ENCODE measurements at places on chromosomes 16 and 17.

GRCh38 chr16:23244122-23244521 is 58.0 kb upstream of the SCNN1B start:
- DNase-seq, result no peak

- DNase-seq, result no peak
Measured at GRCh38 chr17:39237586-39237985, 11.8 kb upstream of the STAC2 start.

- no peak for DNase-seq
Measured at GRCh38 chr17:37090941-37091340, 142.2 kb downstream of the AATF start.

DNA sequence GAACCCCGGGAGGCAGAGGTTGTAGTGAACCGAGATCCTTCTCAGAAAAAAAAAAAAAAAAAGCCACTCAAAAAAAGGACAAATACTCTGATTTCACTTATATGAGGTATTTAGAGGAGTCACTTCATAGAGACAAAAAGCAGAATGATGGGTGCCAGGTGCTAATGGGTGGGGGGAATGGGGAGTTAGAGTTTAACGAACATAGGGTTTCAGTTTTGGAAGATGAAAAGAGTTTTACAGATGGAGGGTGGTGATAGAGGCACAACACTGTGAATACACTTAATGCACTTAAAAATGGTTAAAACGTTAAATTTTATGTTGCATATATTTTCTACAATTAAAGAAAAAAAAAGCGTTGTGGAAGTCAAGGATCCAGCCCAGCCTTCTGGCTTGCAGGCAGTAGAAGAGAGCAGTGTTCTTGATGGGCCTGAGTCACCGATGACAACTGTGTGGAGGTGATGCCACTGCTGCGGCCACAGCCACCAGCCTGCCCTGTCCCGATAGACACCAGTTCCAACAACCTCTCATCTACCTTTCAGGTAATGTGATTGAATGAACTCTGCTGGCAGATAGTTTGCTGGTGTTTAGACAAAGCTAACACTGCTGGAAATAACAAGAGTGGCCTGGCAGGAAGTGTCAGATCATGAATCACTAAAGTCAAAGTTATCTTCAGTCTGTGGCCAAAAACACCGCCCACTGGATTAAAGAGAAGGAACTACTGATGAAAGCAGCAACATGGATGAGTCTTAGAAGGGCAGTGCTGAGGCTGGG is 49.9 kb upstream of the COX10 start:
- DNase-seq, result no peak

DNA sequence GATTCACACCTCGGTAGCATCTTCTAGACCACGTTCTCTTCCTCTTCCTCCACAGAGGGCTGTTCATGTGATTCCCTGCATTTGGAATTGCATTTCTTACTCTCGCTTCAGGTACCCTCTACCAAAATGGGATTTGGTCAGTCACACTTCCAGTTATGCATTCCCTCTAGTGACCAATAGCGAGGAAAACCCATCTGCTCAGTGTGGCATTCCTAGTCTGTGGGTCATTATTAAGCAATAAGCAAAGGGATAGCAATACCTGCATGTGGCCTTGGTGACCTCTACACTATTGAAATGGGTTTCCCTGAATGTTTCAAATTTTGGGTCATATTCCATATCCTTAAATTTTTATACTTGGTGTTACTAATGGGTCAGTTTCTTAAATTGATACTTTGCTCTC is 401 bp upstream of the KRTAP4-5 start:
- DNase-seq, result no peak

DNA sequence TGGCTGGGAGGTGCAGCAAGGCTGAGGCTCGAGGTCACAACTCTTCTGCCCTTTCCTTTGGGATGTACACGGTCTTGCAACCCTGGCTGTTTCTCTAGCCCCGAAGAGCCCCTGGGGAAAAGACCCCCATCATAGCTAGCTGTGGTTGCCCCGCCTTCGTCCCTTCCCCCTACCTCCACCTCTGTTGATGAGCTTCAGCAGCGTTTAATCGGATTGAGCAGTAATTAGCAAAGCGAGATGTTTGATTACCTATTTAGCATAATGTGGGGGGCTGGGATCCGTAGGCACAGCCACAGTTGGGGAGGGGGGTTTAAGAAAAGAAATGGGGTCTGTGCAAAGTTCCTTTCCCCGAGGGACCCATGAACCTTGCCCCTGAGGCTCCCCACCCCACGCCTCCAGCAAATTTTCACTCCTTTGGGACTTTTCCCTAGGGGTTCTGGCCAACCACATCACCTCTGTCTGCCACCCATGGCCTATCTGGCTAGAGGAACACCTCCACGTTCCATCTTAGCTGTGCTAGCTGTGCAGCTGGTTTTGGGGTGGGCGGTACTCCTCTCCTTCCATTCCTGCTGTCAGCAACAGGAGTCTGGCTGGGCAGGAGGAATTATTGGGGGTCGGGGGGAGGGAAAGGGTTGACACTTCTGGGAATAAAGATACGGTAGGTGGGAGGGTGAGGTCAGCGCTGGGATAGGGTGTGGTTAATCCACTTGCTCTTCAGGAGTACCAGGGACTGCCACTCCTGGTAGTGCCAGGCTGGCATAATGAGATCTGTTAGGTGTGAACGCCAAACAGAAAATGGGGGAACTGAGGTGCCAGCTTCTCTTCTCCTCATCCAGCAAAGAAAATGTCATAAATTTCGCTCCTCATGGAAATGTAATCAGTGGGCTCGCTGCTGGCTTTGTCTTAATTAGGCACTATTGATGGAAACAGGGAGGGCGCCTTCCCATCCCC is 1.3 kb upstream of the DNAH2 start:
- no peak for DNase-seq

DNA sequence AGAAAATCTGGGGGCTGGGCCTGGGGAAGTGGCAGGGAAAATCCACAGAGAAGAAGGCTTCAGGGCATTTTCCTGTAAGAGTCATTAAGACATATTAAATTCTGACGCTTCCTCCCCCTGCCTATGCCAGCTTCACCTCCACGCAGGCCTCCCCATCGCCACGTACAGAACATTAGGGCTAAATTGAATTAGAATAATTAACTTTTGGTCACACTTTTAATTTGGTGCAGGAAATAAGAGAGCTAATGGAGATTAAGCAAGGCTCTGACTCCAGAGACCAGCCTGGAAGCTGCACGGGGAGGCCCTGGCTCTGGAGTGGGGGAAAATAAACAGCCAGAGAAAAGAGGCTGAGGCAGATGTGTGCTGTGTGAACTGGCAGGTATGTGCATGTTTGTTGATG is 148.0 kb downstream of the CCT6B start:
- DNase-seq, result no peak

- DNase-seq, result no peak
Measured at GRCh38 chr17:47288531-47289116, 35.0 kb downstream of the ITGB3 start.

- DNase-seq, result no peak
Measured at GRCh38 chr16:4679850-4680636, 13.3 kb upstream of the NUDT16L1 start.

DNA sequence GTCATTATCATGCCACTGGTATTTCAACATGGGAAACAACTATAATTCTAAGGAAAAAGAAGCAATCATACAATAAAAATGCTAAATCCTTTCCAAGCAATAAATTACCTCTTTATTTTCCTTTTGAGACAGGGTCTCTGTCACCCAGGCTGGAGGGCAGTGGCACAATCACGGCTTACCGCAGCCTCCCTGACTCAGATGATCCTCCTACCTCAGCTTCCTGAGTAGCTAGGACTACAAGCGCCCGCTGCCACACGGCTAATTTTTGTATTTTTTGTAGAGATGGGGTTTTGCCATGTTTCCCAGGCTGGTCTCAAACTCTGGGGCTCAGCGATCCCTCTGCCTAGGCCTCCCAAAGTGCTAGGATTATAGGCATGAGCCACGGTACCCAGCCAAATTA is 24.1 kb downstream of the CNOT1 start:
- no peak for DNase-seq

DNA sequence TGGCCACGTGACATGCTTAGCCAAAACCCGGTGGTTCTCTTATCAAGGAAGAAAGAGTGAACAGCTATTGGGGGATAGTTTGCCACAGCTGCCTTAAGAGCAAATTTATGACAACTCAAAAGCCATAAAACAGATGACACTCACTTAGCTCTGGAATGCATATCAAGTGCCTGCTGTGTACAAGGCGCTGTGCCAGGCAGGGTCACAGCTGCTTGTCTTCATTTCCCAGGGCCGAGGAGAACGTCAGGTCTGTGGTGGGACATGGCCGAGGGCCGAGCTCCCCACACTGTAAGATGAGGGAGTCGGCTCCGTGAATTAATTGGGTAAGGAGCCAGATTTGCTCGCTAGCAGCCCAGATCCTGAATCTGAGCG is 14.0 kb downstream of the EEF2K start:
- no peak for DNase-seq

DNA sequence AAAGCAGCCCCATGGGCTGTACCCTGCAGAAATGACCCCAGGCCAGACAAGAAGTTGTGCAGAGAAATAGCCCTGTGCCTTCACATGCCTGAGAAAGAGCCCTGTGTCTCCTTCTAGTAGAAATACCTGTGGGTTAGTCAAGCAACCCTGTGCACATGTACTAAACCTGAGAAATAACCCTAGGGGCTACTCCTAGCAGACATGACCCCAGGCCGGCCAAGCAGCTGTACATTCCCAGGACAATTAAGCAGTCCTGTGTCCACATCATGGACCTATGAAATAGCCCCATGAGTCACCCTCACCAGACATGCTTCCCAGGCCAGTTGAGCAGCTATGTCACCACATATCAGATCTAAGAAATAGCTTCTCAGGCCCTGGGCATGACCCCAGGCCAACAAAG is 519.7 kb upstream of the CA10 start:
- no peak for DNase-seq

DNA sequence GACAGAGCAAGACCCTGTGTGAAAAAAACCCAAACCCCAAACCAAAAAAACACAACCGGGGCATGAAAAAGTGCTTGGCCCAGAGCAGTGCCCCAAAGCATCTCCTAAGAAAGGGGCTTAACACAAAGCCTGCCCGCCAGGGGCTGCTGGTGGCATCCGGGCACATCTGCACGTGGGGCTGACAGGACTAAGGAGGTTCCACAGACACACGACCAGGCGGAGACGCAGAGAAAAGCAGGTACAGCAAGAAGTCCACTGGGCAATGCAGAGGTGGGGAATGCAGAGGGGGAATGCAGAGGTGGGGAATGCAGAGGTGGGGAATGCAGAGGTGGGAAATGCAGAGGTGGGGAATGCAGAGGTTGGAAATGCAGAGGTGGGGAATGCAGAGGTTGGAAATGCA is 109.2 kb downstream of the ZNF778 start:
- no peak for DNase-seq

DNA sequence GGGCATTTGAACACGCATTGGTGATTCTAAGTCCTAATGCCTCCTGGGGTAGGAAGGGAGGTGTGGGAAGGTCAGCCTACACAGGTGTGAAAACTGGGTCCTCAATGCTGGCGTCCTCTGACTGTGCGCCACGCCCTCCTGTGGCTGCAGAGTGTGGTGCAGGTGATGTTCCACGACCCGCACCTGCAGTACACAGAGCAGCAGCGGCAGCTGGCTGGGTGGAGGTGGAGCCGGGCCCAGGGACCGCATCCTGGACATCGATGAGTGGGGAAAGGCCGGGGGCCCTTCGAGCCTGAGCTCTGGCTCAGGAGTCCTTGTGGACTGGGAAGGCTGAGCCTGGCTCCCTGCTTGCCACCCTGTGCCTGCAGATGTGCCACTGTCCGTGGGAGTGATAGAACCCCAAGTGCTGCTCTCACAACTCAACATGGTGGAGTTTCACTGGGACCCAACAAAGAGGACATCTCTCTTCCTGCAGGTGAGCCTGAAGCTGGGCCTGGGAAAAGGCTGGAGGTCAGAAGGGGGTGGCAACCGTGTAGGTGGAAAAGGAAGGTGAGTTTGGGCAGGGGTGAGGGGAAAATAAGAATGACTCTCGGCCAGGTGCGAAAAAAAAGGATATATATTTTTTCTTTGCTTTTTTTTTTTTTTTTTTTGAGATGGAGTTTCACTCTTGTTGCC is 14.0 kb upstream of the STAC2 start:
- peak; percentile 31 for DNase-seq

- DNase-seq, result no peak
Measured at GRCh38 chr17:58317421-58318064, 11.1 kb downstream of the TSPOAP1 start.

DNA sequence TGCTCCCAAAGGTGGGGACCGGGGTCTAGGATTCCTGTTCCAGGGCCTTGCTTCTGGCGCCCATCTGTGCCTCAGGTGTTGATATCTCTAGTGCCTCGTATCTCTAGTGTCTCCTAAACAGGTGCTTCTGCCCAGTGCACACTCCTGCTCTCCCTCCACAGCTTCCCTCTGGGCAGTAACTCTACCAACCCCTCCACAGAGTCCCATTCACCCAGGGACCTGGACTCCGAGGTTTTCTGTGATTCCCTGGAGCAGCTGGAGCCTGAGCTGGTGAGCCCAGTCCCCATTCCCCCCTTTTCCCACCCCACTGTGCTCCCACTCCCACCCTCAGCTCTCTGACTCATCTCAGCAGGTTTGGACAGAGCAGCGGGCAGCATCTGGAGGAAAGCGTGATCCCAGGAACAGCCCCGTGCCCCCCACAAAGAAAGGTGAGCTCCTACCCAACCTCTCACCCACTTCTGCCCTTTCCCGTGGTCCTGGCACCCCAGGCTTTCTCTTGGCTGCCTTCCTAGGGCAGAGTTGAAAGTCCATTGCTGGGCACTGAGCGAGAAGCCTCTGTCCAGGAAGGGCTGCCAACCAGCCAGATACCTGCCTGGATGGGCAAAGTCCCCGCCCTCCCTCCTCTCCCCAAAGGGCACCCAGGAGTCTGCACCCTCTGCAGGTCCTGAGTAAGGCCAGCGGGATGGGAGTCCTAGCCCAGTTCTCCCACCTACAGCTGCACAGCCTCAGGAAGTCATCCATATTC is 2.2 kb downstream of the ACBD4 start:
- no peak for DNase-seq

DNA sequence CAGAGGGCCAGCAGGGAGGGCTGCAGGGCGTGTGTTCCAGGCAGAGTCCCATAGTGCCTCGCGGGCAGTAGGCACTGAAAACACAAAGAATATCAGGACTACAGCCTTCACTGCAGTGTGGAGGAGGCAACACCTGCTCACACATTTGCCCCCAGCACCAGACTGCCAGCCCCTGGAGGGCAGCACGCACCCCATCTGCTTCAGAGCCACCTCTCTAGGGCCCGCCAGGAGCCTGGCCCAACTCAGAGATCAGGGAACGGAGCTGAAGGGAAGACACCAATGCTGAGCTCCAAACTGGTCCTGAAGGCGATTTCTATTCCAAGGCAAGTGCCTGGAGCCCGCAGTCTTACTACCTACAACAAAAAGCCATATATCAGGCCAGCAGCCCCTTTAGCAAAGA is 130.3 kb downstream of the ZNF423 start:
- DNase-seq, result no peak

All from stimulated activated CD4-positive, alpha-beta T cell treated with anti-CD3 and anti-CD28 coated beads, TNF-alpha, amount 100 ng/mL, for 1 hour (primary cell).